Astrocyte (in vitro differentiated cells and primary cell): ENCODE measurements at places on chromosomes 3 and 15.

DNA sequence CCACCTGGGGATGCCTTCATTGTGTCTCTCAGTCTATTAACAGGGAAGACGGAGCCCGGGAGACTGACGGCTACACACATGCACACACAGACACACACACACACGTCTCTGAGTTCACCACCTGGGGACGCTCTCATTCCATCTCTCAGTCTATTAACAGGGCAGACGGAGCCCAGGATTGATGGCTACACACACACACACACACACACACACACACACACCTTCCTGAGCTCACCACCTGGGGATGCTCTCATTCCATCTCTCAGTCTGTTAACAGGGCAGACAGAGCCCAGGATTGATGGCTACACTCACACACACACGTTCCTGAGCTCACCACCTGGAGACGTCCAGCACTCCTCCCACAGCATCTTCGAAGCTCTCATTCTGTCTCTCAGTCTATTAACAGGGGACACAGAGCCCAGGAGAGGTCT is 143.9 kb downstream of the OR4M2 start:
- H3K27me3 ChIP-seq, result no peaks in the 10 kb centered on the region
- H3K4me1 ChIP-seq, result no peaks in the 10 kb centered on the region
- H3K4me3 ChIP-seq, result no peak overlapping the region
- H3K27ac ChIP-seq, result no peak overlapping the region
- no peak for DNase-seq

- H3K27ac ChIP-seq, result no peak overlapping the region
- H3K27me3 ChIP-seq, result no peaks in the 10 kb centered on the region
- no peak overlapping the region for H3K4me3 ChIP-seq
- DNase-seq, result peak; percentile 86
- H3K4me1 ChIP-seq, result no peaks in the 10 kb centered on the region
- H3K36me3 ChIP-seq, result no peaks in the 10 kb centered on the region
Measured at GRCh38 chr3:36496684-36497633, 116.7 kb downstream of the STAC start.

DNA sequence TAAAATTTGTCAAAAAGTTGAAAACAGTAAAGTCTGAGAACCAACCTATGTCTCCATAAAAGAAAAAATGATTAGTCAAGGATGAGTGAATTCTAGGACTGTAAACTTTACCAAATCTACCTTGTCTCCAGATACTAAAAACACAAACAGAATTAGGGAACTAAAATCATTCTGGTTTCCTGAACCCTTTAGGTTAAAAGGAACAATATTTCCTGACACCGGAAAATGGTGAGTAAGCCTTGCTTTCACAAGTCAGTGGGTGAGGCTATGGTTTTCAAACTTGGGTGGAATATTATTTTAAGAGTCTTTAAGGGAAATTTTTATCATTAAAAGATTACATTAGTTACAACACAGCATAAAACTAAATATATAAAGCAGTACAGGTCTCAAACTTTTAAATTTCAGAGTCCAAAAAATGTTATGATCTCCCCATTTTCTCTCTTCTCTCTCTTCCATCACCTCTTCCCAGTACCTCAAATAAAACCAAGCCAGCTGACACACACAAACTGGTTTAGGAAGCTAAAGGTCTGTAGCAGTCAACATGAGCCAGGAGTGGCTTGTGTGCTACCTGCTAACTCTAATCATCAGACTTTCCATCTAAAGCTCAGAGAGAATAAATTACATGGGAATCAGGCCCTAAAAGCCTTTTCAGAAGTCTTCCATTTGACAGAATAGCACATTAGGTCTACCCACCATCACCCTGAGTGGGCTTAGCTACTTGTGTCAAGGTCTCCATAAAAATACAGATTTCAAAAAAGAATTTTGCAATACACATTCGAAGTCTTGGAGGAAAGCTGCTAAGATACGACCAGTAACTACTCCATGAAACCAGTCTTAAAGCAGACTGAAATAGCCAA is 2.2 kb downstream of the SLC12A6 start:
- peak overlapping the region; percentile 3 for H3K4me3 ChIP-seq
- H3K36me3 ChIP-seq, result peaks cover 14% of the 10 kb centered on the region
- no peak overlapping the region for H3K27ac ChIP-seq
- DNase-seq, result no peak
- no peaks in the 10 kb centered on the region for H3K27me3 ChIP-seq

DNA sequence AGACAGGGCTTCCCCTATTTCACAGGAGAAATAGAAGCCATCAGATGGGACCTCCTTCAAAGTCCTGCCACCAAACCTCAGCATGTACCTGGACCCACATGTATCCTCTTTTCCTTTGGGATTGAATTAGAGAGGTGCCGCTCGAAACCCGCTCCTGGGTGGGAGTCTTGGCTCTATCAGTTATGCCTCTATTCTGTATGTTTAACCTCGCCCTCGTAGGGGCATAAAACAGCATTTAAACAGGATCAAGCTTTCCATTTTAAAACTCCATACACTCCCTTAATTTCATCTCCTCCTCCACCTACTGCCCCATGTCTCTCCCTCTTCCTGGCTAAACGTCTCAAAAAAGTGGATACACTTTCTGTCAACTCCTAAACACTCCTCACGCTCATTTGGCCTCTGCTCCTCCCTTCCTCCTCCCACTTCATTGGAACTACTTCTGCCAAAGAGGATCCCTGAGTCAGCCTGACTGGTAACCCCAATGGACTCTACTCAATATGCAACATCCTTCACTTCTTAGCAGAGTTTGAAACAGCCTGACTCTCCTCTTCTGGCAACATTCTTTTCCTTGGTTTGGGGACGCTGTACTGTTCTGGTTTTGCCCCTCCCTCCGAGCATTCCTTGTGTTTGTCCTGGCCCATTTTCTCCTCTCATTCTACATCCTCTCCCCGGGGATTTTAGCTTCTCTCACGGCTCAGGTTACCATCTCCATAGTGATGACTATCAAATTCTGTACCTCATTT is 23.0 kb upstream of the MUC20 start:
- H3K27ac ChIP-seq, result peak overlapping the region; percentile 16
- no peak overlapping the region for H3K4me3 ChIP-seq
- peaks cover 14% of the 10 kb centered on the region for H3K4me1 ChIP-seq

GRCh38 chr15:31396881-31397560 is 70.4 kb downstream of the KLF13 start:
- no peak overlapping the region for H3K27ac ChIP-seq
- peak; percentile 51 for DNase-seq
- H3K4me3 ChIP-seq, result no peak overlapping the region
- peaks cover 24% of the 10 kb centered on the region for H3K4me1 ChIP-seq

DNA sequence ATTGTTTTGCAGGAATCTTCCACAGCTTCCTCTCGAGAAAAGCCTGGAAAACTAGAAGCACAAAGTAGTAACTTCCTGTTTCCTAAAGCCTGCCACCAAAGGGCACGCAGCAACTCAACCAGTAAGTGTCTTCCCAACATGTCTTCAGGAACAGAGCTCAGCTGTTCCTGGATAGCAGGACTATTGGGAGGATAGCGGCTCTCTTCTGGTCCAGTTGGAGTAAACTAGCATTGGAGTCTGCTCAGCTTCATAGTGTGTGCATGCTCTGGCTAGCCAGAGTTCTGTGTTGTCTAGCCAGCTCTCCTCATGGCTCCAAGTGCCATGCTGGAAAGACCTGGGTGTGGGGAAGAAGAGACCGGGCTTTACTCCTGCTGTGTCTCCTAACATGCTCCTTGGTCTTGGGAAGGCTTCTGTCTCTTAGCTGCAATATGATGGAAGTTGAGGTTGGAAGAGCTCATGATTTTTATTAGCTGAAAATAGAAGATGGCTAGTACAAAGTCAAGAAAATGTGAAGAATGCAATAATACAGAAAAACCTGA is 63.1 kb downstream of the IL16 start:
- no peak overlapping the region for H3K4me3 ChIP-seq
- H3K27ac ChIP-seq, result no peak overlapping the region
- H3K4me1 ChIP-seq, result no peaks in the 10 kb centered on the region
- DNase-seq, result no peak
- no peaks in the 10 kb centered on the region for H3K36me3 ChIP-seq

GRCh38 chr3:188482929-188483328 is 329.0 kb downstream of the LPP start:
- peaks cover 8% of the 10 kb centered on the region for H3K36me3 ChIP-seq
- peaks cover 9% of the 10 kb centered on the region for H3K4me1 ChIP-seq
- H3K27ac ChIP-seq, result no peak overlapping the region
- H3K27me3 ChIP-seq, result no peaks in the 10 kb centered on the region
- no peak for DNase-seq

DNA sequence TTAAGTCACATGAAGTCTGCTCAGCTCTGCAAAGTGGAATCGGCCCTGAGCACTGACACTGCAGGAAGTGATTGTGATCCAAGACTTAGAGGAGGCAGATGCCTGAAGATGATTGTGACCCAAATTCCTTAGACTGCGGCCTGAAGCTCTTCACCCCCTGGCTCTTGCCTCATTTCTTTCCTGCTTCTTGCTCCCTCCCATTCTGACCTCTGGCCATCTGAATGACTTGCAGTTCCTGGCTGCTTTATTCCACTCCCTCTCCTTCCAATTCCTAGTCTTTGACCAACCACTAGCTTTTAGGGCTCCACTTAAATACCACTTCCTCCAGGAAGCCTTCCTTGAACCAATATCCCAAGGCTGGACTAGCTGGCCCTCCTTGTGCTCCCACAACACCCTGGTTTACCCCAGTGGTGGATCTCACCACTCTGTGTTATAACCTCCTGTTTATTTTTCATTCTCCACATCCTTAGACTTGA is 9.9 kb upstream of the EPB42 start:
- H3K4me3 ChIP-seq, result no peak overlapping the region
- peaks cover 18% of the 10 kb centered on the region for H3K27me3 ChIP-seq
- no peaks in the 10 kb centered on the region for H3K4me1 ChIP-seq
- H3K27ac ChIP-seq, result no peak overlapping the region
- no peak for DNase-seq

- DNase-seq, result no peak
- H3K27ac ChIP-seq, result no peak overlapping the region
- H3K4me1 ChIP-seq, result peaks cover 7% of the 10 kb centered on the region
- H3K27me3 ChIP-seq, result no peaks in the 10 kb centered on the region
- H3K36me3 ChIP-seq, result no peaks in the 10 kb centered on the region
- H3K4me3 ChIP-seq, result no peak overlapping the region
Measured at GRCh38 chr3:53149699-53150098, 11.3 kb upstream of the PRKCD start.
